GM04504 (cell line): ENCODE measurements at places on chromosomes 6 and 20.

- no peak for DNase-seq
These were observed 41.0 kb downstream of the HFE start for GRCh38 chr6:26128013-26128771.

GRCh38 chr20:52783769-52784168 is 188.4 kb upstream of the TSHZ2 start:
- no peak for DNase-seq

- no peak for DNase-seq
These were observed 48.1 kb downstream of the ERMARD start for GRCh38 chr6:169799474-169799926.

GRCh38 chr6:69019832-69020231 is 384.8 kb downstream of the ADGRB3 start:
- DNase-seq = no peak

DNA sequence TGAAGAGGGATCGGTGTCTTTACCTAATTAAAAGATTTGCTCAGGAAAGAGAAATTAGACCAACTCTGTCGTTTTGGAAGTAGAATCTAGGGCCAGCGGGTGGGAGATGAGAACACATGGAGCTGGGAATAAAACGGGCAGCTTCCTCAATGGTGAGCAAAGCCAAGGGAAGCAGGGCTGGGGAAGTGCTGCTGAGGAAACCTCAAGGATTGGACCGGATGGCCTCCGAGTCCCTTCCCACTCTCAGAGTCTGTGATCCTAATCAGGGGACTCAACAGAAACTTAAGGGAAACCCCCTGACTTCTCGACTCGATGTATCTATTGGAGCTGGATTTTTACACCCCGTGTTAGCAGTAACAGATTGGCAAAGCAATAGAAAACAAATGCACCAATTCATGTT is 10.8 kb downstream of the GCNT2 start:
- DNase-seq = no peak

- DNase-seq = no peak
These were observed 142.6 kb downstream of the ARHGAP18 start for GRCh38 chr6:129567374-129567773.
